ENCODE measurements at places on chromosomes 11 and 22.

GRCh38 chr11:113396690-113397089 lies 9.1 kb downstream of the ANKK1 start:
- DNase-seq = no peak

GRCh38 chr11:116702772-116703385 lies 69.9 kb downstream of the BUD13 start:
- DNase-seq = no peak

DNA sequence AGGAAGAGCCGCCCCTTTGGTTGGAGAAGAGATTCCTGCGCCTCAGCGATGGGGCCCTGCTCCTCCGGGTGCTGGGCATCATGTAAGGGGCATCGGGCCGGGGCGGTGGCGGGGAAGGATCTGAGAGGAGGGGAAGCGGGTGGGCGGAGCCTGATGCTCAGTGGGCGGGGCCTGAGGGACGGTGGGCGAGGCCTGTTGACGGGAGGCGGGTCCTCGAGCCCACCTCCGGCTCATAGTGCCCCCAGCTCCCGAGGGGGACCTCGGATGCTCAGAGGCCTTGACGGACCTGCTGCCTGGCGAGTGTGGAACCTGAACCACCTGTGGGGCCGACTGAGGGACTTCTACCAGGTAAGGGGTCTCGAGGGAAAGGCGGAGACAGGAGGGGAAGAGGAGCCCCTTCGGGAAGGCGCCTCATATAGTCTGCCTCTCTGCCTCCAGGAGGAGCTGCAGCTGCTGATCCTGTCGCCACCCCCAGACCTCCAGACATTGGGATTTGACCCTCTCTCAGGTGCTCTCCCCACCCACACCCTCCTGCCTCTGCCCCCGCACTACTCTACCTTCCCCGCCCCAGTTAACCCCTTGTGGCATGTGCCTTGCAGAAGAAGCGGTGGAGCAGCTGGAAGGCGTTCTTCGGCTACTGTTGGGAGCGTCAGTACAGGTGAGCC lies 799 bp downstream of the CCDC88B start:
- DNase-seq = no peak

DNA sequence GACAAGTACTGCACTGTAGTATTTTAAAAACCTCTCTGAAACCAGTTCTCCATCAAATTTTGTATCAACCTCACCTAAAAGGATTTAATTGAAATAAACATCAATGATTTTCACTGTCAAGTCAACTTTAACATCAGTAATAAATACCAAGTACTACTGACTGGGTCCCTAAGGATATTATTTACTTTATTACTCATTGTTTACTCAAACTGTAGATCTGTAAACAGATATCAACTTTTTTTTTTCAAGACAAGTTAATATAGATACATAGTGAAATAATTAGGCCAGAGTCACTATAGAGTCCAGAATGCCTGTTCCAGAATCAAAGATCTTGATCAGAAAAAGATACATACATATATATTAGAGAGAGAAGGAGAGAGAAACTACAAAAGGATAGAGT lies 1.6 kb downstream of the RNF141 start:
- DNase-seq = no peak

DNA sequence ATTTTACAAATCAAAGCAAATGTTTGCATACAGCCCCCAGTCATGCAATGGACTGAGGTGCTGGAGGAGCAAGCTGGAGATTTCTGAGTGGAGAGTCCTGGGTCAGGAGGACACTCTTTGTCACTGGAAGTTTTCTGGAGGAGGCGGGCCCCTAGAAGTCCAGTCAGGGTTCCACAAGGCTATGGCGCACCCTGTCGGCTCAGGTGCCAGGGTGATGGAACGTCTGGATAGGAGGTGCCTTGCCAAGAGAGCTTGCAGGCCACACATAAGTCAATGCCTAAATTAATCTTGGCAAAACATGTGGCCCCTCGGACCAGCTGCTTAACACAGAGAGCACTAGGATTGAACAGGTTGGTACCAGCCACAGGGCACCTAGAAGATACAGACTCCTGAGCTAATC lies 174.7 kb upstream of the CADM1 start:
- no peak for DNase-seq

GRCh38 chr11:111137846-111138245 lies 107.7 kb upstream of the POU2AF2 start:
- no peak for DNase-seq

DNA sequence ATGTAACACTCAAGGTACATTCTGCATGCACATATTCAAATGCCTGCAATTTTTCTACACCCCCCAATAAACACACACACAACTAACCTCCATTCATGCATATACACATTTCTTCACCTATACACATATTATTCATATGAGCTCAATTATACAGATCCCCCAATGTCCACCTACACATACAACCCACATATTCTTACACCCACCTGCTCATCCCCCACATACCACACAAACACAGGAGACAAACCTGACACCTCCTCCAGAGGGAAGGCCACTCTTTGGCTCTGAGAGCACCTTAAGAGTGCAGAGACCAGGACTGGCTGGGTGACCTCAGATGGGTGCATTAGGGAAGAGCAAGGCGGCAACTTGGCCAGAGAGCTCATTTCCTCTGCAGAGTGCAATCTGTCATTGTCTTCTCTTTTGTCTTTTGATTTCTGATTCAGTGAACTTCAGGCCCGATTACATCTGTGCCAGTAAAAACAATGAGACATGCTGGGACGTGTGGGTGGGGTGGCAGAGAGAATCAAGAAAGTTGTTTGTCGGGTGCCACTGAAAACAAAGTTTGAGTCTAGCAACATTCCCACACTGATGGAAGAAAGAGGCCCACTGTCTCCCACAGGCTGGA lies 208.4 kb downstream of the NXPE2 start:
- no peak for DNase-seq

GRCh38 chr11:134377876-134378275 lies 34.2 kb downstream of the B3GAT1 start:
- no peak for DNase-seq

GRCh38 chr11:124886476-124886875 lies 11.2 kb downstream of the ROBO4 start:
- no peak for DNase-seq

DNA sequence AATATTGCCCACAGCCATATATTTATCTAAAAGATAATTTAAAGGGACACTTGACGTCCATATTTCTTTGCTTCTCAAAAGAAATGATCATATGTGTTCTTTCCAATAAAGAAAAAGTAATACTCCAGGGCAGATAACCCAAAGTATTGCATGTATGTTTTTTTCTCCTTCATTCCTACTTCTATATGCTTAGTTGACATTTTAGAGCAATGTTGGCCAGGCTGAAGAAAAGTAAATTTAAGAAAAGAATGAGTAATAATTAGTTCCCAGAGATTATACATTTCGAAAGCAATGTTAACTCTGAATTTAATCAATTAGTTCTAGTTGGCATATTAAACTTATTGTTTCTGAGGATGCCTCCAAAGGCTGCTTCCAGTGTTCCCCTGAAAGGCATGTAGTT lies 48.2 kb downstream of the DNAJC24 start:
- DNase-seq = no peak

DNA sequence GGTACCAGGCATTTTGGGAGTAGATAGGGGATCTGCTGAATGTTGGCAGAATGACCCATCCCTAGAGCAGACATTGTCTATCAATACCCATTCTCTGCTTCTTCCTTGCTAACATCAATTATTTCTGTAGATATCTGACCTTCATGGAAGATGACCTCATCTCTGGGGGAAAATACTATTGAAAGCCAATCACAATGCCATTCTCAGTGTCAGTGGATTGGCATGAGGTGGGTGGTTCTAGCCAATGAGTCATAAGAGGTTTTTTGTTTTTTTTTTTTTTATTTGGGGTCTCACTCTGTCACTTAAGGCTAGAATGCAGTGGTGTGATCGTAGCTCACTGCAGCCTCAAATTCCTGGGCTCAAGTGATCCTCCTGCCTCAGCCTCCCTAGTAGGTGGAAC lies 42.5 kb downstream of the SNX19 start:
- no peak for DNase-seq

DNA sequence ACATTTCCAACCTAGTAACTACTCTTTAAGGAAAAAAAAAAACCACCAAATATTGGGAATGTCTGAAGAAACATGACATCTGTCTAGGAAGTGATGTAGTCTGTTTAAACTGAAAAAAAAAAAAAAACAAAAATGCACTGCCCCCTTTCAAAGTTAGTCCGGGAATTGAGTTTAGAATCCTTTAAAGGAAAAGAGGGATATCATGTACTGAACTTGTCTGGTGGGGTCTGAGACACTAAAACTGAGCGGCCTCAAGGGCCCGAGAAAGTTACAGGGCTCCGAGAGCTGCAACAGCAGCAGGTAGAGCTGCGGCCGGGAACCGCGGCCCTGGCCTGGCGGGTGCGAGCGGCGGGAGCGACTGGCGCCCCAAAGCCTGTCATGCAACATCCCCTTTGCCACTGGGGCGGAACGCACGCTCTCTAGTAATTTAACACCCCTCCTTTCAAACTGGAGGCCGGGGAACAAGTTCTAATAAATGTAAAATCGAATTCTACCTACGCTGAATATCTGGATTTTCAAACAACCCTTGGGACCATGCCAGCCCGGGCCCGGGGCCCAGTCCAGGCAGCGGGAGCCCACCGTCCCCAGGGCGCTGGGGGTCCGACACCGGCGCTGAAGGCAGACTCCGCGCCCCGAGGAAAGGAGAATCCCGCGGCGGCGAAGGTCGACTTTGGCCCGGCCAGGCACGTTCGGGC lies 736 bp downstream of the RDX start:
- DNase-seq = peak; percentile 71

DNA sequence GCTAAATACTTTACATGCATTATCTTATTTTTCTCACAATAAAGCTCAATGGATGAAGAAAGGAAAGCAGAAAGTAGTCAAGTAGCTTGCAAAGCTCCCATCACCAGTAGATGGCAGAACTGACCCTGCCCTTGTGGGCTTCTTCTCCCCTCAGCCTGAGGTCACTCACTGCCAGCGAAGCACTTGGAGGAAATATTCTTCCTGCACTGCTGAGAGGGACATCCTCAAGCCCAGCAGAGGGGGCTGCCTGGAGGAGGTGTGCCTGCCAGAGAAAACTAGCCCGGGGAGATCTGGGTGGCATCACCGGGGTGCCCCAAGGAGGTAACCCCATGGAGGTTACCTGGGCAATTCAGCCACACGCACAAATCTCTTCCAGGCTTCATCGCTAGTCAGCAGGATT lies 6.6 kb downstream of the APOL4 start:
- DNase-seq = peak; percentile 52

DNA sequence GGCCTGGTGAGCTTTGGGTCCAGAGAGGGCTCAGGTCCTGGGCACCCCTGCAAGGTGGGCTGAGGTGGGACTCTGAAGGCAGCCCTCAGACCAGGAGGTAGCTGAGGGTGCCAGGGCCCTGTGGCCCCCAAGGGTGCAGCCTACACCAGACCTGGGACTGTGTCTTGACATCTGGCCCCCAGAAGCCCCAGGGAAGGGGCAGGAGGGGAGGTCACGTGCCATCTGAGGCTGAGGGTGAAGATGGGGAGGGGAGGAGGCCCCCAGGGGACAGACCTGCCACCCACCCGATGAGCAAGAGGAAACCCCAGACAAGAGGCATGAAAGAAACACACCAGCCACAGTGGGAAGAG lies 520.2 kb downstream of the BRD1 start:
- DNase-seq = no peak

DNA sequence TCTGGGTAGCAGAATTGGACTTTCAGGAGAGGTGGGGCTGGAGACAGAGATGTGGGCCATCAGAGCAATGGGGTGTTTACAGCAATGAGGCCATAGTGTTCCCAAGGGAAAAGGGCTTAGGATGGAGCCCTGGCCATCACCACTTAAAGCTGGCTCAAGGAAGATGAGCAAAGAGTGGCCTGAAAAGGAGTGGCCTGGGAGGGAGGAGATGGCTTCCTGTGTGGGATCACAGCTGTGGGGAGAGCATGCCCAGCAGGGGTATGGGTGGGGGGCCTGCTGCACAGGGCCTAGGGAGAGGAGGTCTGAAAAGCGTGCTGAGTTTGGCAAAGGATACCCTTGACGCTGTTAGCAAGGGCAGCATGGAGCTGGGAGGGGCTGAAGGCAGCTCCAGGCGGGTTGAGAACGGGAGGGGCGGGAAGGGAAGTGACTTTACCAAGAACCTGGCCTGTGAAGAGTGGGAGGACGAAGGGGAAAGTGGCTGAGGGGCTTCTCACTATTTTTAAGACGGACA lies 13.9 kb downstream of the LRRC32 start:
- no peak for DNase-seq

GRCh38 chr22:43812890-43813289 lies 785 bp upstream of the EFCAB6 start:
- no peak for DNase-seq

DNA sequence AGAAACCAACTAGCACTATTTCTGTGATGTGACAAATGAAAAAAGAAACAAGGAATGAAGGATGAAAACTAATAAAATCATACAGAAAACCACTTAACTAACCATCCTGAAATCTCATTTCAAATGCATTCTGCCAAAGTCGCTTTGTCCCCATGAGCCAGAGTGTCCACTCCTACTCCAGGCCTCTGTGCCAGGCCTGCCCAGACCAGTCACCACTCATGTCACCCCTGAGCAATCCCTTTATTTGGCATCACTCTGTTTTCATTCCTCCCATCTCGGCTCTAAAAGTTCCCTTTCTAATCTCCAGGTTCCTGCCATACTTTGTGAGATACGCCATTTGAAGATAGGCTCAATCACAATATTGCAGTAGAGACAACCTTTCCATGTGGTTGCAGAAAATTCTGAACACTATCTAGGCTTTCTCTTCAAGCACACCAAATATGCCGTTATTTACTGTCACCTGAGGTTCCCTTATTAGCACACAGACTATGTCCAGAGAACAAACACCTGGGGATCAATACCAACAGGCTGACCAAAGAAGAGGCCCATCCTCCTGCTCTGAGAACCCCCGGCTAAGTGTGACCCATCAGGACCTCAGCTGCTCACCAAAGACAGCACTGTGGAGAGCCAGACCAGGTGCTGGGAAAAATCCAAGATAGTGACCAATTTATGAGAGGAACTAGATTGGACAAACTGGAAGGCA lies 202.4 kb downstream of the LARGE1 start:
- DNase-seq = no peak

GRCh38 chr11:65503949-65504673 lies 5.3 kb downstream of the MALAT1 start:
- no peak for DNase-seq

GRCh38 chr11:77155556-77156130 lies 27.6 kb downstream of the MYO7A start:
- no peak for DNase-seq

- no peak for DNase-seq
Observed at GRCh38 chr11:2722955-2723354, 23.2 kb upstream of the KCNQ1OT1 start.

Measured in frontal cortex (tissue), 4 donors.